ENCODE measurements at places on chromosomes 3 and 15. TPM values are rescaled to one million over a fixed set of nuclear protein-coding genes. Genes with fewer than 3 reads are reported as not detected.

DNA sequence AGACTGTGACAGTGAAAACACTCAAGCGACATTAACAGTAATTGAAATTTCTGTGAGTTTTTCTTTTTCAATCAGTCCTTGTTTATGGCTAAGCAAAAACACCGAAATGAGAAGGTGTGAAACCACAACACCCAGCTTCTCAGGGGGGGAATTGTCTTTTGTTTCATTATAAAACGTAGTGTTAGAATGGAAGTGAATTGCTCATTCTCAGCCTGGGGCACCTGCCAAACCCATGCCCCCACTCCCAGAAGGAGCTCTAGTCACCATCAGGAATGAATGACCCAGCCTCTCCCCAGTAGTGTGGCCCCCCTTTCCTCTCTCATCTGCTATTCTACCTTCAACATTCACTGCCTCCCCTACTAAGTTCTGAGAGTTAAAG, 185.8 kb upstream of the CFAP20DC start:
- no peak for DNase-seq

DNA sequence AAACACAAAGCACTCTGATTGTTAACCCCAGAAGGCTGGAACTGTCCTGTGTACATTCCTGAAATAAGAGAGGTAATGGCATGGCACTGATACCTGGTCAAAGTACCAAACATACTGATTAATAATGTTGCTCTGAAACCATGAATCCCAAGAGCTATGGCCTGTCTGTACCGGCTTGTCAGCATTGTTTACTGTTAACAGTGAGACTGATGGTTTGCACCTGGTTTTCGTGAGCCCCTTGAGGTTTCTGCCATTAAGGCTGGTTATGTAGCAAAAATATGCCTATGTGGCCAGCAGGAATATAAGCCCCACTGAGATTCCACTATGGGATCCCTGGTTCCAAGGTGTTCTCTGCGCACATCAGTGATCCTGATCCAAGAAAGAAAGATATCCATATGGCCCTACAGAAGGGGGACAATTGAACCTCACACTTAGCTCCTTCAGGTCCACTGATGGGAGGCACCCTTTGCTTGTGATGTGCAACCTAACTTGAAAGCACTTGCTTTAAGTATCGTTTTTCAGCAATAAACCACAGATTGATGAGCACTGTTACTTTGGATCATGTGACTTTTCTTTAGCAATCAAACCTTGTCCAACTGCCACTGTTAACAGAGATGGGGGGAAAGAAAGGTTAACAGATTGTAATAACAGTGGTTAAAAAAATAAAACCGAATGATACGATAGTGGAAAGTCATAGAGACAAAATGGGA, 65.2 kb downstream of the TBL1XR1 start:
- no peak for DNase-seq

The ALDH1A2 gene
- total RNA-seq = not detected

The OR4F6 gene
- not detected for total RNA-seq

DNA sequence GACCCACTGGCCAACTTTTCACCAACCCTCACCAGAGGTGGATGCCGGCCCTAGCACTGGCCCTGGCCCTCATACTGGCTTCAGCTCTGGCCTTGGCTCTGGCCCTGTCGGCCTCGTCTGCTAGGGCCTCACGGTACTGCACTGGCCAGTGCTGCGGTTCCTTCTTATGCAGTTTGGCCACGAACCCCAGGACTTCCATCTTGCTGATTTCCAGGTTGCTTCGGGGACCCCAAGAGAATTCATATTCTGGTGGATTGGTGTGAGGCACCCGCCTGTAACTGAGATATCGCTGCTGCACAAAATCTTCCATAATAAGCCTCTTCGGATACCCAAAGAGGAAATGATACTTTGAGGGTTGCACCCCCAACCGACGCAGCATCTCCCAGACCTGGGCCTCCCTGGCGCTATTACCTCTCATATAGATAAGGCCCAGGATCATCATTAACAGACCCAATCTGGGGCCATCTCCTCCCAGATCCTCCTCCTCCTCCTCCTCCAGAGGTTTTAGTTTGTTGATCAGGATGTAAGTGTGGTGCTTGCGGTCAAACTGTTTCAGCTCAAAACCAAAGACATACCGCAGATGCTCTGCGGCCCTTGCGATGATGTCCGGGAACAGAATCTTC, 883 bp downstream of the MAGEF1 start:
- no peak for DNase-seq

GRCh38 chr15:101329309-101329863, 34.3 kb upstream of the SNRPA1 start:
- no peak for DNase-seq

The SYNPR gene
- total RNA-seq = not detected

- no peak for DNase-seq
These were observed 86.3 kb upstream of the RASGRP1 start for GRCh38 chr15:38650936-38651327.

The ACKR2 gene
- not detected for total RNA-seq

DNA sequence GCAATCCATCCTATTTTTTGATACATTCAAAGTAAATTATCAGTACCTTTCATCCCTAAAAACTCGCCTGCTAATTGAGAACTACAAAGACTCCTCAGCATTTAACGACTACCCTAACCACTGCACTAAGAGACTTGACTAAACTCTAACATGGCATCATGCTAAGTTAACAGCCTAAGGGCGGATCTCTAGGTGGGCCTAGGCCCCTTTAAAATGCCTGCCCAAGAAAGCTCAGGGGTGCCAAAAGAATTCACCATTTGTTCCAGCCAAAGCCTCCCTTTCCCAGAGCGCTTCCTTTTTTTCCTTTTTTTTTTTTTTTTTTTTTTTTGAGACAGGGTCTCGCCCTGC, 568 bp upstream of the NEK4 start:
- no peak for DNase-seq

DNA sequence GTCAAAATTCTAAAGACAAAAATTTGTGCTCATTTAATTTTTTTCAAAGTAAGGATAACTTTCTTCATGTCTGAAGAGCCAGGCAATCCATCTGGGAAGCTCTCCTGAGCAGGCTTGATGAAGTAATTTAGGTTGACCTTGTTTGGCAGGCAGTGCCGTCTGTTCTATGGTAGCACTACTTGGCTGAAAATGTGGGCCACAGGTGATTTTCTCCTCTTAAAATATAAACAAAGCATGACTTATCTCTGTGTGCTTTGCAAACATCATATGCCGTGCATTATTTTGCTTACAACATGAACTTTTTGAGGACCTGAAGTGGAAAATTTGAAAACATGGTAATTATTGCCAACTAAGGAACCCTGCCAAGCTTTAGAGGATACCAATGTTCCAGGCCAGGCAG, 143.2 kb downstream of the RAP2B start:
- no peak for DNase-seq

The PLA2G4E gene
- total RNA-seq = not detected

DNA sequence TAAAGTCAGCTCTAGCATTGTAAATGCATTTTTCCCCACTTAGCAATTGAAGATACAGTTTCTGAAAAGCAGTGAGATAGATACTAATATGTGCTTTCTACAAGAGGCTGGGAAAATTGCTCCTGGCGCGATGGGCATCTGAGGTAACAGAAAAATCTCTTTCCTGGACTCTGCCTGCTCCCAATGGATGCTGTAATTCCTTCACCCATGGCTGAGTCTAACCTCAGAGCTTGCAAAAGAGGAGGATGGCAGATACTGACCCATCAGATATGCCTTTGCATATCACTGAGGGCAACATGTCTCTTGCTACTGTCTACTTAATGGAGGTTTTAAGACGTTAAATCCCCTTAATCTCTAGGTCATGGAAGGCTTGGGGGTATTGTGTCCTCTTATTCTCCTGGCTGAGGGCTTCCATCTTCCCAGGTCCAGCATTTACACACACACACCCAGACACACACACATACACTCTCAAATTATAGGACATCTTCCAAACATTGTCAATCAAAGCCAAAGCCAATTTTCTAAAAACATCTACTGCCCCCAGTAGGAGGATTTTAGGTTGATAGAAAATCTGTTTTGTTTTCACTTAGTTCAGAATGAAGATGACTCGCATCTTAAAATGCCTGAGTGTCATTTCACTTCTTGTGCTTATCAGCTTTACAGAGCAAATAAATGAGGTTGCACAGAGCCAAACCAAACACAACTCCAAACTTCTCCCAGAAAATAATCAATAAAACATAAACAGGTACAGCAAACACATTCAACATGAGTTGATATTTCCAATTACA, 2.4 kb downstream of the TRPM1 start:
- DNase-seq = no peak

GRCh38 chr15:39251413-39252133, 329.3 kb upstream of the THBS1 start:
- peak; percentile 60 for DNase-seq

DNA sequence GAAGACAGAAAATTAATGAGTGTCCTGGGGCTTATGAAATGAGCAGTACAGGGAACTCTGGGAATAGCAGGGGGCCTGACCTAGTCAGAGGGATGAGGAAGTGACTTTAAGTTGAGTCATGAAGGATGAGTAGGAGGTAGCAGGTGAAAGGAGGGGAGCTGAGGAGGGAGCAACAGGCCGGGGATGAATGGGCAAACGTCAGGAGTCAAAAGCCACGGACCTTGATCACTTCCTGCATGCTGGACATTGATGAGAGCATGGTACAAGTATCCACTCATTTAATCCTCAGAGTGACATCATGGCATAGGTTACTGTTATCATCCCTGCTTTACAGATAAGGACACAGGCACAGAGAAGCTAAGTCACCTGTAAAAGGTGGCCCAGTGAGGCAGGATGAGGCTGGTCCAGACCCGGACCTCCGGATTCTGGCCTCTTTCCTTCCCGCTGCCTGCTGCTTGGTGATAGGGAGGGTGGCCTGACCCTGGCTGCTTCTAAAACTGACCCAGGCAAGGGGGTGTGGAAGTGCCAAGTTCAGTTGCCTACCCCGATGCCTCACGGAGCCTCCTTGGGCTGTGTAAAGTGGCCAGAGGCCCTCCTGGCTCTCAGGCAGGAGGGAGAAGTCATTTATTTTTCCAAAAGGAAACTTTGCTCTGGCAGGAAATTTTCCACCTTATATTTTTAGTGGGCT, 7.6 kb downstream of the CORO2B start:
- peak; percentile 93 for DNase-seq

GRCh38 chr3:86648087-86648486, 342.9 kb downstream of the VGLL3 start:
- no peak for DNase-seq

The NLGN1 gene
- total RNA-seq = 12.5 TPM

DNA sequence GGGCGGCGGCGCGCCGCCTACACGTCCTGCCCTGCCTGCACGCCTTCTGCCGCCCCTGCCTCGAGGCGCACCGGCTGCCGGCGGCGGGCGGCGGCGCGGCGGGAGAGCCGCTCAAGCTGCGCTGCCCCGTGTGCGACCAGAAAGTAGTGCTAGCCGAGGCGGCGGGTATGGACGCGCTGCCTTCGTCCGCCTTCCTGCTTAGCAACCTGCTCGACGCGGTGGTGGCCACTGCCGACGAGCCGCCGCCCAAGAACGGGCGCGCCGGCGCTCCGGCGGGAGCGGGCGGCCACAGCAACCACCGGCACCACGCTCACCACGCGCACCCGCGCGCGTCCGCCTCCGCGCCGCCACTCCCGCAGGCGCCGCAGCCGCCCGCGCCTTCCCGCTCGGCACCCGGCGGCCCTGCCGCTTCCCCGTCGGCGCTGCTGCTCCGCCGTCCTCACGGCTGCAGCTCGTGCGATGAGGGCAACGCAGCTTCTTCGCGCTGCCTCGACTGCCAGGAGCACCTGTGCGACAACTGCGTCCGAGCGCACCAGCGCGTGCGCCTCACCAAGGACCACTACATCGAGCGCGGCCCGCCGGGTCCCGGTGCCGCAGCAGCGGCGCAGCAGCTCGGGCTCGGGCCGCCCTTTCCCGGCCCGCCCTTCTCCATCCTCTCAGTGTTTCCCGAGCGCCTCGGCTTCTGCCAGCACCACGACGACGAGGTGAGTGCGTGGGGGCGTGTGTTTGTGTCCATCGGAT, 602 bp downstream of the TRIM71 start:
- no peak for DNase-seq

The CIP2A gene
- total RNA-seq = 31.7 TPM

DNA sequence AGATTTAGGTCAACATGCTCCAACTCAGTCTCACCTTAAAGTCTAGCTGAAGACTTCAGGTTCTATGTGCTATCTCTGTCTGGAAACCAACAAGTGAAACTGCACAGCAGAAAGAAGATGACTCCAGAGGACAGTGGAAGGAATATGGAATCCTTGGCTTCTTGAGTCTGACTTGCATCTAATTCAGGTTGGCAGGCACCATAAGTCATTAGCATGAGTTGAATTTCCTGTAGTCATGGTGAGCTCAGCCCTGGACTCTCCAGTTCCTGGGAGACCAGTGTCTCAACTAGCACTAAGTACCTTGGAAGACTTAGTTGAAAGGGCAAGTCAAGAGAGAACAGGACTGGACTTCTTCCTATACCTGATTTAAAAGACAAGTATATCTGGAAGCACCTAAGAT, 129.7 kb downstream of the DTWD1 start:
- DNase-seq = peak; percentile 3

- DNase-seq = no peak
These were observed 39.7 kb downstream of the UNC13C start for GRCh38 chr15:54017959-54018358.

The NR2E3 gene
- under 0.01 TPM for total RNA-seq

GRCh38 chr3:117439812-117440211, 730.2 kb downstream of the TUSC7 start:
- DNase-seq = peak; percentile 45

DNA sequence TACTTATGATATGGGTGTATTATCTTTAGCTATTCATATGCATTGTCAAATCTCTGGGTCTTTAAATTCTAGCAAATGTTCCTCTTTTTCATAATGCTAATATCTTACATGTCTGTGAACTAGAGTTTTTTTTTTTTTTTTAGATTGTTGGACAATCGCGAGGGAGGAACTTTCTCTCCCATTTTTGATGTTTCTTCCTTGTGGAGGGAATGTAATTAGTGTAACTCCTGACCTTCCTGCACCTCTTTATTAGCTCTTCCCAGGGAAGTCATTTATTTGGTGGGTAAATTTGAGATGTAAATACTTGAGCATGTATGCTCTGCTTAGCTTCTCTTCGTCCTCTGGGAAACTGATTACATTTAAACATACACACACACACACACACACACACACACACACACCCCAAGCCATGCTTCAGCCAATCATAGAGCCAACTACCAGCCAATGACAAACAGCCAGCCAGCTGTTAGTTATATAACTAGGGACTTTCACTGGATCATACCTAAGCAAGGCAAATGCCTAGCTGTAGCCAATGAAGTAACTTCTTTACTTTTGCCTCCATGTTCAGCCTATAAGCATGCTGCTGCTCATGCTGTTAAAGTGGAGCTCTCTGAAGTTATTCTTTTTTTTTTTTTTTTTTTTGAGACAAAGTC, 8.3 kb upstream of the USP8 start:
- peak; percentile 37 for DNase-seq

DNA sequence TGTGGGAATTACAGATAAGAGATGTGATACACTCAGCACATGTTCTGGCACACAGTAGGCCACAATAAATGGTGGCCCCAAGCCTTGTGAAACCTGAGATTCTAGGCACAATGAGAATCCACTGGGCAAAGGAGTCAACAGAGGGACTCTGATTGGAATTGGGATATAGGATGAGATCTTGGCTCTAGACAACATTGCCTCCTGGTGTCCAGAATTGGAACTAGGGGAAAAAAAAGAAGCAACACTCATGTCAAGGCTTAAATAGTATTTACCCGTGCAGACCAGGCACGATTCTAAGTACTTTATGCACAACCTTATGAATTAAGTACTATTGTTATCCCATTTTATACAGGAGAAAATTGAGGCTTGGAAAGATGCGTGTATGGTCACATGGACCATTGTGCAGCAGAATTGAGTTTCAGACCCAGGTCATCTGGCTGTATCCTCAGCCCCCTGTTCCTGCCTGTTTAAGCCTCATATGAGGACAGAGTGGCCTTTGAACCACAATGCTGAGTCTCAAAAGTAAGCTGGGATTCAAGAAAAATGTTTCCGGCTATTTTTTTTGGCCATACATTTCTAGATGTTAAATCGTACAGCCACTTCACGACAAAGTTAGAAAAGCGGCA, 124.8 kb downstream of the SV2B start:
- DNase-seq = peak; percentile 41

Data from IMR-90 (cell line).